ENCODE measurements at places on chromosomes 4 and X.

DNA sequence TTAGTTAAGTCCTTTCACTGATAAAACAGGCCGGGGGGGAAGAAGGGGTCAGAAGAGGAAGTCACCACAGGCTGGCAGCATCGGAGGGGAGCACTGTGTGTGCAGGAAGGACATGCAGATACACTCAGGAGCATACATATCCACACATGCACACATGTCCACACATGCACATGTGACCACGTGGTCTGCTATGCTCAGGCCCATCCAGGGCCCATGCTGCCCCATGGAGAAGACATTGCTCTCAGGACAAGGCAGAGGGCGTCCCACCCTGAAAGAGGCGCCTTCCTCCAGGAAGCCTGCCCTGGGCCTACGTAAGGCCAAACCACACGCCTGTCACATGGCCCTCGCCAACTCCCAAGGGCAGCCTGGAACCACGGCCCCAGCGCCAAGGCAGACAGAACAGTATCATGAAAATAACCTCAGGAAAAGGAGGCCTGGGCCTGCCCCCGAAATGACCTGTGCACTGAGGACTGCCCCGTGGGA is 15.8 kb downstream of the WDR1 start:
- DNase-seq = no peak

- DNase-seq = no peak
Observed at GRCh38 chr4:95877636-95878035, 37.7 kb downstream of the PDHA2 start.

GRCh38 chr4:4456351-4456750 is 69.4 kb downstream of the NSG1 start:
- peak; percentile 66 for DNase-seq

- DNase-seq = peak; percentile 12
Observed at GRCh38 chr4:32462944-32463343, 1742.8 kb downstream of the PCDH7 start.

GRCh38 chr4:38856524-38857337 is at the start of gene TLR6:
Gene TLR6 (minus strand): TSS chr4:38856817. CDS start chr4:38829473, 27,344 bp downstream.
- peak; percentile 63 for DNase-seq

GRCh38 chrX:9878146-9878820 is 88.9 kb upstream of the CLDN34 start:
- DNase-seq = no peak

- DNase-seq = no peak
Observed at GRCh38 chr4:139234253-139234652, 45.8 kb downstream of the MGARP start.

- DNase-seq = no peak
Observed at GRCh38 chrX:71809886-71810285, 46.7 kb downstream of the CXorf49B start.

GRCh38 chr4:38406243-38406642 is 257.8 kb upstream of the KLF3 start:
- no peak for DNase-seq

DNA sequence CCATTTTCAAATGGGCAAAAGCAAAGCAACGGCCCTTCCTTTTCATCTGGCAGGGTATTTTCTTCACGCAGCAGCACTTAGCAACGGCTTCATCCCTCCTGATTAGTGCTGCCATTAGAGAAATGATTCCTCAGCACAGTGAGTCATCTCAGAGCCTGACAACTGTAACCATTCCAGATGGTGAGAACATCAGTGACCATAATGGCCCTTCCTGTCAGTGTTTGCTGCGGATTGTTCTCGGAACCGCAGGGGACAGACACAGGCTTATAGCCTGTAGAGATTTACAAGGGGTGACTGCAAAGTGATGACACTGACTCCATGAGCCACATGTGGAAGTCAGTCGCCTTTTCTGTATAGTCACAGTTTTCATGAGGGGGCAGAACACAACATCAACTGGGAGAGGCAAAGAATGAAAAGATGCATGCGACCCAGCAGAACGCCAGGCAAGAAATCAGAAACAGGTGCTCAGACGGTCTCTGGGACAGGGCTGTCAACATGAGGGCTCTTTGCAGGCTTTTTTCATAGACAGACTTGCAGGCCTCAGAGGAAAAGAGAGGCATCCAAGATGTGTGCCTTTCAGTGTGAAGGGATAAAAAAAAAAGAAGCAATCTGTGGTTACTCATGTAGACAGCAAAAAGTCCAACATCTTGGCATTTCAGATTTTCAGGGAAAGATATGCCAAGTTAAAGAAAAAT is 69.9 kb upstream of the FBXW7 start:
- peak; percentile 15 for DNase-seq

GRCh38 chr4:184706453-184706852 is 27.4 kb downstream of the CENPU start:
- DNase-seq = no peak

DNA sequence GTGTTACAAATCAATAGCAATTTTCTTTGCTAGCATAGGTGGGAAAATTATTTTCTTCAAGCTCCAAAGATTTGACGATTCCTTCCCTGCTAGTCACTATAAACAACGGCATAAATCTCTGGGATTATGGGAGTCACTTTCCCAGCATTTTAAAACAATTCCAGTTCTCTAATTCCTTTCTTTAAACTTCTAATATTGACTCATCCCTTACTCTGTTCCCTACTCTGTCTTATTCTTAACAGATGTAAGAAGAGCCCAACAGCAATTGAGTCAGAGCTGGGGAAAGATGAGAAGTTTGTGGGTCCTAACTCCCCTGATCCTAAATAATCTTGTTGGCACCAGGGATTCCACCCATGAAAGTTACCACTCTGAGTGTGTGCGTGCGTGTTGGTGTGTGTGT is 47.4 kb upstream of the IL21 start:
- DNase-seq = peak; percentile 77

GRCh38 chr4:55186700-55187099 is 61.3 kb upstream of the KDR start:
- DNase-seq = no peak

- DNase-seq = no peak
Observed at GRCh38 chr4:3729188-3729881, 36.9 kb upstream of the ADRA2C start.

DNA sequence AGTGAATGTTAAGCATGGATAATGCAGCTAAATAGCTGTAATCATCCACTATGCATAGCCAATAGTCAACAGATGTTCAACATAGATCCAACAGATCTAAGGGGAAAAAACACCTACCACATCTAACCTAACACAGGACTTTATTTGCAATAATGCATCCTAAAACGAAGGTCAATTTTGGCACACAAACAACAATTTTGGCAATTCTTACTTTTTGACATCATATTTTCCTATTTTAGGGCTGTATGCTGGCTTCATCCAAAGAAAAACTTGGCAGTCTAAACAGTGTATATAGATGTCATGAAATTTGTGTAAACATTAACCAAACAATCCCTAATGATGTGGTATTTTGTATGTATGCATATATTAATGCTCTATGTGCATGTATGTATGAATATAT is 33.2 kb downstream of the UNC5C start:
- DNase-seq = no peak

DNA sequence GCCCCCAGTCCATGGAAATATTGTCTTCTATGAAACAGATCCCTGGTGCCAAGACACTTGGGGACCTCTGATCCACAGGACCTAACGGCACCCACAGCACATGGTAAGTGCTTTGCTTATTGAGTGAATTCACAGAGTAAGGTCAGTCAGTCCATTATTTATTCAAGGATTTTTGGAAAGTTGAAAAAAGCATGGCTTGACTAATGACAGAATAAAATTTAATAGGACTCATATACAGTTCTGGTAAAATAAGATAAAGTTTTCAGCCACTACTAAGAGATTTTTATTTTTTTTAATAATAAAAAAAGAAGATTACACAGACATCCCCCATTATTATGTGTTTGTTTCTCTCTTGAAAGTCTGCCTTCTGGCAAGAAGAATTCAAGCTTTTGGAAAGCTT is 490.6 kb upstream of the HS3ST1 start:
- DNase-seq = no peak

DNA sequence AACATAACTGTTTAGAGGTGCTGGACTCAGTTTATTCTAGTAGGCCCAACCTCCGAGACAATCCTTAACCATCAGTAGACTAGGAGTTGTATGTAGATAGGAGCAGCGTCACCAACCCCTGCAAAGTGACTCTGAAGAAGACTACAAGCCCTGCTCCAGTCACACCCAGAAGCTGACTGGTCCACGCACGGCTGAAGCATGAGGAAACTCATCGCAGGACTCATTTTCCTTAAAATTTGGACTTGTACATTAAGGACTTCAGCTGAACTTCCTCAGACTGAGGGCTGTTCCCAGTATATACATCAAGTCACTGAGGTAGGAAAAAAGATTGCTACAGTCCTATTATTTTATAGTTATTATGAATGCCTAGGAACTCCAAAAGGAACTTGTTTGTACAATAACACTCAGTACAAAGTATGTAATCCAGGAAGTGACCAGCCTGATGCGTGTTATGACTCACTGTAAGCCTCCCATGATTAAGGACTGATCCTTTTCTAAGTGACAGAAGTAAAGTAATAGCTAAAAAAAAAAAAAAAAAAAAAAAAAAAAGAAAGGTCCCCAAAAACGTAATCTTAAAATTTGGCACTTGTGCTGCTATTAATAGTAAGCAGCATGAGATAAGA is 41.6 kb upstream of the UGT2B7 start:
- peak; percentile 91 for DNase-seq

DNA sequence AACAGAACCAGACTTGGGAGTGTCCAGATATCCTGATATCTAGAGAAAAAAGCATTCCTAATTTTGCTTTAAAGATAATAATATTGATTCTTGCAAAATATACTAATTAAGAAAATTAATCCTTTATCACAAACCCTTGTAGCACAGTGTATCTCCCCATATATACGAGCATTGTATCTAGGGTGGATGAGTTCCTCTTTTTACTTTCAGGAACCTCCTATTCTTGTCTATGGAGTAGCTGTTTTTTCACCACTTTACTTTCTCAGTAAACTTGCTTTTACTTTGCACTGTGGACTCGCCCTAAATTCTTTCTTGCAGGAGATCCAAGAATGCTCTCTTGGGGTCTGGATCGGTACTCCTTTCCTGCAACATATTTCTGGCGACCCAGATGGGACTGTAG is 103.9 kb downstream of the GLUD2 start:
- DNase-seq = no peak

- DNase-seq = no peak
Observed at GRCh38 chr4:10593130-10593529, 91.4 kb downstream of the CLNK start.

DNA sequence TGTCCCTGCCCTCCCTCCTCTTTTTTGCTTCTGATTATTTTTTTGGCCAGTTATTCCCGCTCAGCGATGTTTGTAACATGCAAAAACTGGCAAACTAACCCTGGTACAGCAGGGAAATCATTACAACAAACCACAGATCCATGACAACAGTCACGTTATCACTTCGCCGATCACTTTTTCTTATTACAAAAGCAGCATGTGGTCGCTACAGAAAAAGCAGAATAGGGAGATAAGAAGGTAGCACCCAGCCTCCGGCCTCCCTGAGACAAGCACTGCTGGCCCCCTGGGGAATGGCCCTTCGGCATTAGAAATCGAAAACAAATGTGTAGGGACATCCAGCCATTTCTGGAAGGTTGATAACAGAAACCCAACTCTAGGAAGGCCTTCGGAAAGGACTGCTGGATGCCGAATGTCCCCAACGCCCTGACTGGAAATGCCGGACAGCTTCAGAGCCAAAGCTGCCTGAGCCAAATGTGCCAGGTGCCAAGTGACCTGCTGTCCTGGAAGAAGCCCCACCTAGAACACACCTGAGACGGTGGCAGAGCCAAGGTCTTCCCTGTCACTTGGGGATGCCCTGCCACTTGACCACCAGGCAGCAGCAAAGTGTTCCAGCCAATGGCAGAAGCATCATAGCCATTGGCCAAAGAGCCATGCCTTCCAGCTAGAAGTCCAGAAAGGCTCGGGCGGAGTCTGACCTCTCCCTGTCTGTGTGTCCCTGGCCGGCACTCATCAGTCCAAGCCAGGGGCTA is 2.9 kb downstream of the IDH3G start:
- no peak for DNase-seq

DNA sequence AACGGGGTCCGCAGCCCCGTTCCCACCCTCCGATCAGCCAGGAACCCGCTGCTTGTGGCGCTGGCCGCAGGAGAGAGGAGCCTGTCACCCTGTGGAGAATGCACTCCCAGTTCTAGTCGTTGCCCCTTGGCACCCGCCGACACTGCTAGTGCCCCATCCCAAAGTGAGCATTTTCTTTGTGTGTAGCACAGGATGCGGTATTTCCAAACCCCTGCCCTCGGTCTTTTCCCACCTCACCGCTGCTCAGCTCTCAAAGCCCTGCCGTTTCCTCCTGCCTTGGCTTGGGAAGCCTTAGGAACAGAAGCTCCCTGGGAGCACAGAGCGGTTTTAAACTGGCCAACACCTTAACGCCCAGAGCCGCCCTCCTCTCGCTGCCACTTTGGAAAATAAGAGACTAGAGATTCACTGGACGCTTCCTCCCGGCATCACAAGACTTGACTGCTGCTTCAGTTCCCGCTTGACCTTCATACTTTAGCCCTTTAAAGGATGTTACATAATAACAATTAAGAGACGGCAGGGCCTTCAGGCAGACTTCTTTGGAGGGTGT is 772 bp downstream of the CYP4V2 start:
- peak; percentile 46 for DNase-seq

GRCh38 chr4:88809576-88810219 is 112.1 kb upstream of the NAP1L5 start:
- no peak for DNase-seq

- DNase-seq = no peak
Observed at GRCh38 chr4:5144384-5144783, 93.1 kb downstream of the STK32B start.

Data from iris pigment epithelial cell (primary cell).